ENCODE measurements at places on chromosomes 6 and 20.

DNA sequence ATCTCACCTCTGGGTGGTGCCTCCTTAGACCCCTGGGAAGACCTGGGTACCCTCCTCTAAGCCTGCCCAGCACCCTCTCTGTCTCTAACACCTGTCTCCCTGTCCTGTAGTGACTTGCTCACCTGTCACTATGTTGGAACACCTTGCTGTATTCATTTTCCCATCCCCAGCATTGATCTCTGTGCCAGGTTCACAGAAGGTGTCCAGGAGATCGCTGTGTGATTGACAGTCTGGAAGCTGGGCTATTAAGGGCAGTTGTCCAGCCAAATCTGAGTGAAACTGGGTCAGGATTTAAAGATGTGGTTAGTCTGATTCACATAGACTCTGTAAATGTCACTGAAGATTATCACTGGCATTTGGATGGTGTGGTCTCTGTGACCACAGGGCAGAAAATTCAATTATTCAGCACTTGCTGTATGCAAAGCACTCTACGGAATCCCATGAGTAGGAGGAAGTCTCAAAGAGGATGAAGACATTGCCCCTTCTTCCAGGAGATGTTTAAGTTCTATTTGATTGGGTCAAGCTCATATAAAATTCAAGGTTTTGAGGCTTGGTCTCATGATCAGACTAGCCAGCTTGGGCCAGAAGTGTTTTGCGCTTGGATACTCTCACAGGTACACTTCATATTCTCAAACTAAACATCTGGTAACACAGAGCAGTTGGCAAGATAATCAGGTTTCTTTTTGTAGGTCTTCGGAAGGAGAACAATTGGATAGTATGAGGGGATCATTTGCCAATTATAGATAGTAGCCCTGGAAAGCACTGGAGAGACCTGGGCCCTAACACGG, 57.8 kb upstream of the TAGAP start:
- no peak for DNase-seq

GRCh38 chr20:47699818-47700217, 85.5 kb downstream of the SULF2 start:
- DNase-seq = no peak

DNA sequence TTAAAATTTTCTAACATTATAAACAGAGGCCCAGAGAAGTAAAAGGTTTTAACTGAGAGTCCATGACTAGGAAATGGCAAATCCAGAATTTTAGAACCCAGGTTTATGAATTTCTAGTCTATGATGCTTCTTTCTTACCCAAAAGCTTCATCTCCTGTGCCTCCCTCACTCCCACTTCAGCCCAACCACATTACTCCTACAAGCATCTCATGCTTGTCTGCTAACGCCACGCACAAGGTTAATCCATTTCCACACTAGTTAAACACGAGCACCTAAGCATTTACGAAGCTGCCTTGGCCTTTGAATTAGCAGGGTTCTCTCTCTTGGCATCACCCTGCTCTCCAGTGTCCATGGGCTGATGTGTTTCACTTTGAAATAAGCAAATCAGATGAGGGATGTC, 32.0 kb downstream of the TNFRSF21 start:
- DNase-seq = no peak

DNA sequence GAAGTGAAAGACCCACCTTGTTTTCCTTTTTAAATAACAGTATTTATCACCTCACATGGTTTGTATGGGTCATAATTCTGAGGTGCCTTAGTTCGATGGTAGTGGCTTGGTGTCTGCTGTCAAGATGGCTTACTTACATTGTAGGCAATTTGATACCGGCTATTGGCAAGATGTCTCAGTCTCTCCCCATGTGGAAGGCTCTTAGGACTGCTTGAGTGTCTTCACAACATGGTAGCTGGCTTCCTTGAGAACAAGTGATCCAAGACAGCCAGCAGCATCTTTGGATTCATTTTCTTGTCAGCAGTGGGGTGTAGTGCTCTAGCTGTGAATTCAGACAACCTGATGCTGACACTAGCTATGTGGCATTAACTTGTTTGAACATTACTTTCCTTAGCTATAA, 70.1 kb downstream of the CBFA2T2 start:
- DNase-seq = no peak

GRCh38 chr20:25044261-25044560, 13.7 kb downstream of the ACSS1 start:
- no peak for DNase-seq

GRCh38 chr6:37115236-37115895, 54.6 kb upstream of the PIM1 start:
- no peak for DNase-seq

GRCh38 chr6:80940571-80940970, 811.9 kb downstream of the TENT5A start:
- no peak for DNase-seq

- DNase-seq = no peak
Observed at GRCh38 chr6:143596866-143597265, 80.9 kb upstream of the PHACTR2 start.

DNA sequence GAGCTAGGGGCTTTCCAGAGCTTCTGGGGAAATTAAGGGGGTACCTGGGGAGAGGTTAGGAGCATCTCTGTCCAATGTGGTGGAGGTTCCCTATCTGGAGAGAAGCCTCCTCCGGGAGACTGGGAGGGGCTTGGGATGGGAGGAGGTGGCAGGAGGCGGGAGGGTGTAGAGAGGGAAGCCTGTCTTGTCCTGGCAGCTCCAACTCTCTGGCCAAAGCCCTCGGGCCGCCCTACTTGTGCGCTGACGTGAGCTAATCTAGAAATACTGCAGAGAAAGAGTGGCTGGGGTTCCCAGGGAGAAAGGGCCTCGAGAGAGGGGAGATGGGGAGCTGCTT, 1.6 kb upstream of the SLC32A1 start:
- DNase-seq = no peak

GRCh38 chr6:123169774-123170095, 173.7 kb downstream of the CLVS2 start:
- no peak for DNase-seq

All from Daoy (cell line).